Pancreas (tissue), 10 donors: ENCODE measurements at places on chromosomes 1 and 21.

DNA sequence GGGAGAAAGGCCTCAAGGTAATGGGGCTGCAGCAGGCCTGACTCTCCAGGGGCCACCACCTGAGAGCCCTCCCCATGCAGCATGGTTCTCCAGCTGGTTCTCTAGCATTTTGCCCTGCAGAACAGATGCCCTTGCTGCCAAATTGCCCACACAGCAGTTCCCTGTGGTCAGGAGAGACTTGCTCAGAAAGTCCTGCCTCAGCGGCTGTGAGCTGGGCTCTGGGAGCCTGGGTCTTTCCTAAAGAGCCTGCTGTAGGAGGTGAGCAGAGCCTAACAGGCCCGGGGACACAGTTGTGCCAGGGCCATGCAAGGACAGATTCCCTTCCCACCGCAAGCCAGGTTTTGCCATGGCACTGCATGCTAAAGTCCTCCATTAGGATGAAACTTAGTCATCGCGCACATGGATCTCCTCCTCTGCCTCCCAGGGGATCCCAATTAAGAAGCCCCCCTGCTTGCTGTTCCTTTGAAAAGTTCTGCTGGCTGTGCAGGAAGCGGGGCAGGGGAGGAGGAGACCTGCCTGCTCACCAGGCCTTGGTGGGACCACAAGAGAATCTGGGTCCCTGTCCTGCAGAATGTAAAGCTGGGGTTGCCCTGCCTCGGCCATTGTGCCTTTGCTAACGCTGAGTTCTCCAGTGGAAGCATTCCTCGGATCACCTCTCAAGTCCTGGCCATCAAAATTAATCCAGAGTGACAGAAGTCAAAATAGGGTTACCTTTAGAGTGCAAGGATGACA is 21.4 kb downstream of the TEX35 start:
- H3K36me3 ChIP-seq = no peaks in the 10 kb centered on the region
- no peak overlapping the region for H3K4me3 ChIP-seq
- H3K27me3 ChIP-seq = no peaks in the 10 kb centered on the region
- no peaks in the 10 kb centered on the region for H3K4me1 ChIP-seq
- no peak for DNase-seq

DNA sequence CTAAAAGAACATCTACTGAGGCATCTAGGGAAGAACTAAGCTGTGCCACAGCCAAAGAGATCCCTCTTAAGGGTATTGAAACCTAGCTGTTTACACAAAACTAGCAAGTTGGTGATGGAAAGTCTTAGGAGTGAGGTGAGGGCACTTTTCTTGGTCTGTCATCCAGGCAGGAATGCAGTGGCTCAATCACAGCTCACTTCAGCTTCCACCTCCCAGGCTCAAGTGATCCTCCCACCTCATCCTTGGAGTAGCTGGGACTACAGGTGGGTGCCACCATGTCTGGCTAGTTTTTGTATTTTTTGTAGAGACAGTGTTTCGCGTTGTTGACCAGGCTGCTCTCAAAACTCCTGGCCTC is 2.4 kb downstream of the PLEKHO1 start:
- H3K27ac ChIP-seq = no peak overlapping the region
- H3K27me3 ChIP-seq = no peaks in the 10 kb centered on the region
- no peak for DNase-seq
- H3K4me3 ChIP-seq = no peak overlapping the region

DNA sequence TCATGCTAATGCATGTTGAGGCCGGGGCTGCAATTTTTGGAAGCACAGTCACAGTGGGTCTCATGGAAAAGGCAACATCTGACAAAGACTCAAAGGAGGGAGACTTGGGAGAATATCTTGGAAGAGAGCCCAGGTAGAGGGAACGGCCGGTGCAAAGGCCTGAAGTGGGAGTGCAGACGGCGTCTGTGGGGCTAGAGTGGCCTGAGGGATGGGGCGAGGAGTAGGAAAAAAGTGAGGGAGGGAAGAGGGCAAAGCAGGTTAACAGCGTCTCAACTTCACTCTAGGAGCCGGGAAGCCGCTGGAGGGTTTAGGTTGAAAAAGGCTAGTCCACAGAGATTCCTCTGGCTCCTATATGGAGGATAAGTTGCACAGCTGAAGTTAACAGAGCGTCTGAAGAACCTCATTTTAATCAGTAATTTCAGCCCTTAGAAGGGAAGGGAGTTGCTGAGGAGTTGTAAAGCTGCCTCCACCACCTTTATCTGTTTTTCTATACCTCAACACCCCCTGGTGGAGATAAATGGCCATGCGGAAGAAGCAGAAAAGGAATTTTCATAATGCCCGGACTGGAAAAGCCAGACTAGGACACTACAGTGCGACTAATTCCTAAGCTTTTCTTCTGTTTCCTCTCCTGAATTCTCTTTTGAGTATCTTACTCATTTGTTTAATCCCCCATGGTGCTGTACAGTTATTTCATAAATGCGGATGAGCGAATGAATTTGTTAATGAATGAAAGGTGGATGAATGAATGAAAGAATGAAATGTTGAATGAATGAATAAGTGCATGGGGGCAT is 78.7 kb upstream of the ZNF281 start:
- DNase-seq = no peak
- no peak overlapping the region for H3K27ac ChIP-seq
- H3K4me1 ChIP-seq = peaks cover 11% of the 10 kb centered on the region
- no peaks in the 10 kb centered on the region for H3K36me3 ChIP-seq
- no peaks in the 10 kb centered on the region for H3K27me3 ChIP-seq

GRCh38 chr1:112991402-112992120 is 35.6 kb upstream of the SLC16A1 start:
- H3K27ac ChIP-seq = no peak overlapping the region
- no peaks in the 10 kb centered on the region for H3K36me3 ChIP-seq
- no peak overlapping the region for H3K4me3 ChIP-seq
- no peaks in the 10 kb centered on the region for H3K4me1 ChIP-seq
- no peaks in the 10 kb centered on the region for H3K27me3 ChIP-seq

DNA sequence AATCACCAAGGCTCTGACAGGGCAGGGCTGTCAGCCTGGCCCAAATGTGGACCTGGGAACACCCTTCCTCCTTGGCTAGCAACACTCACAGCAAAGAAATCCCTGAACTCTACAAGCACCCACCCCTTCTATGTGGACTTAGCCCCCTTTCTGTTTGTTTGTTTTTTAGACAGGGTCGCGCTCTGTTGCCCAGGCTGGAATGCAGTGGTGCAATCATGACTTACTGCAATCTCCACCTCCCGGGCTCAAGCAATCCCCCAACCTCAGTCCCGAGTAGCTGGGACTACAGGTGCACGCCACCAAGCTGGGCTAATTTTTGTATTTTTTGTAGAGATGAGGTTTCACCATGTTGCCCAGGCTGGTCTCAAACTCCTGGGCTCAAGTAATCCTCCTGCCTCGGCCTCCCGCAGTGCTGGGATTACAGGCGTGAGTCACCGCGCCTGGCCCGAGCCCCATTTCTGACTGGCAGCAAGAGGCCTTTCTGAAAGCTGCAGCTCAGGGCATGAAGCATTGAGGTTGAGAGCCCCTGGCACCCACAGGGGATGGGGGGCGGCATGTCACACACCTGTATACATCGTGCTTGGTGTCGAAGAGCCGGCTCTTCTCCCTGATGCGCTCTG is 16.2 kb downstream of the RIPK4 start:
- H3K4me3 ChIP-seq = no peak overlapping the region
- no peaks in the 10 kb centered on the region for H3K27me3 ChIP-seq
- H3K4me1 ChIP-seq = peaks cover 3% of the 10 kb centered on the region
- no peak overlapping the region for H3K27ac ChIP-seq

- no peaks in the 10 kb centered on the region for H3K27me3 ChIP-seq
- H3K36me3 ChIP-seq = no peaks in the 10 kb centered on the region
- H3K4me1 ChIP-seq = no peaks in the 10 kb centered on the region
- no peak overlapping the region for H3K4me3 ChIP-seq
Observed at GRCh38 chr1:157004327-157004726, 41.2 kb downstream of the ARHGEF11 start.

- H3K4me1 ChIP-seq = no peaks in the 10 kb centered on the region
- no peak overlapping the region for H3K27ac ChIP-seq
- H3K27me3 ChIP-seq = no peaks in the 10 kb centered on the region
- no peak overlapping the region for H3K4me3 ChIP-seq
Observed at GRCh38 chr1:185914089-185914488, 179.9 kb downstream of the HMCN1 start.

GRCh38 chr1:153355445-153356071 is 2.1 kb upstream of the S100A9 start:
- H3K27ac ChIP-seq = no peak overlapping the region
- no peaks in the 10 kb centered on the region for H3K4me1 ChIP-seq
- H3K27me3 ChIP-seq = no peaks in the 10 kb centered on the region

GRCh38 chr1:147815503-147815902 is 55.1 kb upstream of the GJA5 start:
- DNase-seq = no peak
- H3K4me1 ChIP-seq = no peaks in the 10 kb centered on the region
- no peaks in the 10 kb centered on the region for H3K27me3 ChIP-seq
- no peak overlapping the region for H3K27ac ChIP-seq
- H3K36me3 ChIP-seq = no peaks in the 10 kb centered on the region
- no peak overlapping the region for H3K4me3 ChIP-seq
